NCI-H1417 (cell line): ENCODE measurements at places on chromosomes 7 and 10.
A peak's percentile ranks its signal among the peaks of the same experiment; 100 is the strongest.

DNA sequence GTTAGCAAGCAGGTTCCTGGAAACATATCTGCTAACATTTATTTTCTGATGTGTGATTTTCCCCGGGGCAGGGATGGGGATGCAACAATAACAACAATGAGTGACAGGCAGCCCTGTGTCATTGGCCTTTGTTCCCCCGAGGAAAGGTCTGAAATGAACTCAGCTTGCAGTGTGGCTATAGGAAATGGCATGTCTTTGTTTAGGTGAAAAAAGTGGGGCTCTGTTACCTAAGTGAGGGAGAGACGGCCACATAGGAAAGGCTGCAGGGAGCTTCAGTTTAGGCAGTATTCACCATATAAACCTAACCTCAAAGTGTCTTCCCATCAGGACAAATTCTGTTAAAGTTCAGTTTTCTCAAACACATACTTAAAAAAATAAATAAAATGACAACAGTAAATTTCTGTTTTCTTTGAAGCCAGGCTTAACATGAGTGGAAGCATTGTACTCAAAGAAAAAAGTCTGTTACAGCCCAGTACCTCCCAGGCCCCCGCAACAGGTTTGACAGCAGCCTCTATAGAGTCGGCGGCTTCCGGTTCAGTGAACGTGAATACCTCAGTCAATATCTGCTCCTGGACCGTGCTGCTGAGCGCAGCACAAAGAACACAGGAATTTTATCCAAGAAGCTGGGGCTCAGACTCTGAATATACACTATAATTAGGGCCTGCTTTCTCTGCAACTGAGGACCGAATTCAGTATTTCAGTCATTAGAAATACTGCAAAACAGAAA lies 168.3 kb downstream of the GLI3 start:
- DNase-seq = no peak

DNA sequence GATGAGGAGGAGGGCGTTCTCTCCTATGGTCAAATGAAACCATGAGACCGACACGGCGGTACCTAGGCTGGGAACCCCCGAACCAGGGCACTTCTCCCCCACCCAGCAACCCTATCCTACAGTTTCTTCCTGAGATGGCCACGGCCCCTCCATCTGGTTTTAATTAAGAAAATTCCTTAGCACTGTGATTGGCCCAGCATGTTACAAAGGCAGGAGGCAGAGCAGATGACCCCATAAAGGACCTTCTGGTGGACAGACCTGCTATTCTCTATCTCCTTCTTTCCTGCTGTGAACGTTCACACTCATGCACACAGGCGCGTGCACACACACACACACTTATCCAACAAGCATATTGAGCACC lies 129.4 kb downstream of the RGS10 start:
- DNase-seq = no peak

- no peak for DNase-seq
Measured at GRCh38 chr10:67772894-67773511, 65.0 kb downstream of the DNAJC12 start.

GRCh38 chr7:132221356-132221755 lies 354.9 kb downstream of the PLXNA4 start:
- DNase-seq = no peak

DNA sequence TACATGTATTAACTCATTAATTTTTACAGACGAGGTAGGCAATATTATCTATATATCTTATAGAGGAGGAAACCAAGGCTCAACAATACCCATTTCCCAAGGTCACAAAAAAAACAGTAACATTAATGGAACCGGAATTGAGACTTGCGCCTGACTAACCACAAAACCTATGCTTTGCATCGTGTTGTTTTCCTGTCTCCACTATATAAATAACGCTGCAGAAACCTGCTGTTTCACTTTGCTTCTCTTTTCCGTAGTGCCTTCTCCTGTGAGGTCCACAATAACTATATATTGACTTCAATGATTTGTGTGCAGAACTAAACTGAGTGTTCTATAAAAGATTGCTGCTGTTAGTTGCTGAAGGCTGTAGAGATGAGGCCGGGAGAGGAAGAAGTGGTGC lies 97.7 kb upstream of the RPA3 start:
- no peak for DNase-seq

GRCh38 chr7:54978364-54979116 lies 40.3 kb upstream of the EGFR start:
- no peak for DNase-seq

- no peak for DNase-seq
Measured at GRCh38 chr7:129667116-129667515, 55.6 kb downstream of the NRF1 start.

GRCh38 chr10:3658766-3659165 lies 126.2 kb downstream of the KLF6 start:
- DNase-seq = no peak

GRCh38 chr7:15602236-15602635 lies 40.4 kb upstream of the AGMO start:
- DNase-seq = peak; percentile 26

- no peak for DNase-seq
Measured at GRCh38 chr10:13890233-13891127, 303.7 kb downstream of the PRPF18 start.

DNA sequence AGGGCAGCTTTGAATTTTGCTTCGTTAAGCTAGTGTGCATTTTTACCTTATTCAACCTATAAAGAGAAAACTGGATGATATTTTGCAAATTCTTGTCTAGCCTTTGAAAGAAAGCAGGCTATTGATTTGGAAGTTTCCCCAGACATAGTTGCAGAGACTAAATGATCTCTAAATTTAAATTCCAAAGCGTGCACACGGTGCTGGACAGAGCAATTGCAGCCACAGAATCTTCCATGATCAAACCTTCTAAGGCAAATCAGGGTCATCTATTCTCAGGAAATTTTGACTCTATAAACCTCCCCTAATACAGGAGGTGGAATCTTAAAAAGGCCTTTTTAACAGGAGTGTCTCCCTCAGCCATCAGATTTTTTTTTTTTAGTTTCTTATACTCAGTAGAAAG lies 159.9 kb downstream of the MDFIC start:
- no peak for DNase-seq

- DNase-seq = peak; percentile 27
Measured at GRCh38 chr7:49166441-49166840, 242.1 kb downstream of the CDC14C start.

DNA sequence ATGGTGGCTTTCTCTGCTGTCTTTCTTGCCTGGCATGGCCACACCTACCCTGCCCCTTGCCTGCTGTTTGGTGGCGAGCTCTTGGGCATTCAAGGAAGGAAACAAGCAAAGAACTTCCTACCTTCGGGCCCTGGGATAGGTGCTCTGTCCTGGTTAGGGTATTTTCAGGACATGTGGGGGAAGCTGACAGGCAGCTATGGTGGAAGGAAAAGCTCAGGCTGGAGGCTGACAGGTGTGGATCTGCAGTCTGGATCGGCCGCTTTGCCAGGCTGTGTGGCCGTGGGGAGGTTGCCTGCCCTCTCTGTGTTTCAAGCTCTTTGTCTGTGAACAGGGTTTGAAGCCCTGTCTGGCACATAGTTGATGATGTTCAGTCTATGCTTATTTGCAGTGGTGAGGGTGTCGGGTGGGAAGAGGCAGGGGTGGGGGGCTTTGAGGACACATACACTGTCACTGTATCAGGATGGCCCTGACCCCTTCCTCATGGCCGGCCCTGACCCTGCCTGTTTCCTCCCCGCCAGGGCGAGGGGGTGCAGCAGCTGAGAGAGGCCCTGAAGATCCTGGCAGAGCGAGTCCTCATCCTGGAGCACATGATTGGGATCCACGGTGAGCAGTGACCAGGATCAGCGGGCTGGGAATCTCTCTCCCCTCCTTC lies 73.7 kb downstream of the MYL10 start:
- DNase-seq = no peak

DNA sequence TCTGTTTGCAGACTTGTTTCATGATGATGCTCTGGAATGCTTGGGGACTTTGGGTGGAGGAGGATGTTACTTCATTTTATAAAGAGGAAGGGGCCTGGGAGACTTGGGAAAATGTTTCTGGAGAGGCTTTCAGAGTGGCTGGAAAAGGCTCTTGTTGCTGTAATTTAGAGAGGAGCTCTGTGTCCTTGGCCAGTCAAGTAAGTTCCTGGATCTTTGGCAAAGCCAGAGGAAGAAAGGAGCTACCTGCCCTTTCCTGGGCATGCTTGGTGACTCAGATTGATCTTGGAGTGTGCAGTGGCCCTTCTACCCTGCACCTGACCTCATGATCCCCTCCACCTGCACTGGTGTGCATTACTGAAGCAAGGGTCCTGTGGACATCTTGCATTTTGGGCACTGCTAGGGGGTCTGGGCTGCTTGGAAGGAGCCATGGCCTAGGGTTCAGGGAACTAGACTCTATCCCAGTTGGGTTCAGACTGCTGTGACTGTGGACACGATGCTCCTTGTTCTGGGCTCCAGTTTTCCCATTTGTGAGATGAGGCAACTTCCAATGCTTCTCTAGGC lies 56.1 kb downstream of the ADCYAP1R1 start:
- DNase-seq = no peak

DNA sequence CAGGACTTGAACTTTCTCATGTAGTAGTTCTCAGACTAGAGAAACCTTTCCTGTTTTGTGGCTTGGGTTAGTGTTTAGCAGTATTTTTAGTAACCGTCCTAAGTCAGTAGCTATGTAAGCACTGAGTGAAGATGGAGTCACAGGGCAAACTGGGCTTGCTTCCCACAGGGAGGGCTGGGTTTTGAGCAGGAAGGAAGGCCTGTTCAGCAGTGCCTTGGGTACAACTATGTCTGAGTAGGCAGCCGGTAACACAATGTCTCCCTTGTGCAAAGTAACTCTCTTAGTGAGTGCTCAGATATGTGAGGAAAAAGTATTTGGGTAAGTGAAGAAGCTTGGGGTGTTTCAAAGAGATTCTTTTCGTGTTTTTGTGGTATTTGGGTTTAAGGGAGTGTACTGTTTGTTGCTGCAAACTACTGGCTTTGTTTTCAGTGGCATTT lies 96.4 kb downstream of the CCSER2 start:
- no peak for DNase-seq

GRCh38 chr10:47346581-47347302 lies 1.4 kb upstream of the RBP3 start:
- DNase-seq = peak; percentile 17

GRCh38 chr10:74969530-74969929 lies 141.9 kb upstream of the SAMD8 start:
- DNase-seq = no peak

DNA sequence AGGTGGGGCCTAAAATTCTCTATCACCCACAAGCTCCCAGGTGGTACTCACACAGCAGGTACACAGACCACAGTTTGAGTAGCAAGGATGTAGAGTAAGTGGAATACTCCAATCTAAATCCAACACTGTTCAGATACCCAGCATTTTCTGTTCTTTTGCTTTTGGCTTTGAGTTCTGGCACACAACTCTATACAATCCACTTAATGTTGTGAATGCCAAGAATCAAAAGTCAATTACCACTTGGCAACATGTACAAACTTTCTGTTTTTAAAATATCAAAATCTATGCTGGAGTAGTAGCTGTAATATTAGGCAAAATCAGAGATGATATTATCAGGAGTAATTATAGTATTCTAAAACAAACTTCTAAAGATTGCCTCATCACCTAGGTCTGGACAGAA lies 133.4 kb upstream of the LRRTM3 start:
- no peak for DNase-seq

DNA sequence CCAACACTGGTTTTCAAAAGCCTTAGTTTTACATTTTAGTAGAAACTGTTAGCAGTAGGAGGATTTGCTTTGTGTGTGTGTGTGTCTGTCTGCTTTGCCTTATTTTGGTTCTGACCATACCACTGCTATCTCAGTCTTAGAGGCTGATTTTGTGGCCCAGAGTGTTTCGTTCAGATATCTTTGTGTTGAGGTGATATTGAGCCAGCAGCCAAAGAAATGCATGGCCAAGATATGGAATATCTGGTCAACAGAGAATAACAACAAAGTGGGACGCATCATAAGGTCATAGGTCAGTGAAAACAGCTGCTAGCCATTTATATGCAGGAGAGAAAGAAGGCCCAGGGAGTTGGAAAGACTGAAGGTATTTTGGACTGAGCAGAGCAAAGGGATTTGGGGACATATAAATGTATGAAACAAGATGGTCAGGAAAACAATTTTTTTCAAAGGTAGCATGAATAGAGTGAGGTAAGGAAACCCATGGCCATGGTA lies 47.7 kb downstream of the KIAA1217 start:
- no peak for DNase-seq

DNA sequence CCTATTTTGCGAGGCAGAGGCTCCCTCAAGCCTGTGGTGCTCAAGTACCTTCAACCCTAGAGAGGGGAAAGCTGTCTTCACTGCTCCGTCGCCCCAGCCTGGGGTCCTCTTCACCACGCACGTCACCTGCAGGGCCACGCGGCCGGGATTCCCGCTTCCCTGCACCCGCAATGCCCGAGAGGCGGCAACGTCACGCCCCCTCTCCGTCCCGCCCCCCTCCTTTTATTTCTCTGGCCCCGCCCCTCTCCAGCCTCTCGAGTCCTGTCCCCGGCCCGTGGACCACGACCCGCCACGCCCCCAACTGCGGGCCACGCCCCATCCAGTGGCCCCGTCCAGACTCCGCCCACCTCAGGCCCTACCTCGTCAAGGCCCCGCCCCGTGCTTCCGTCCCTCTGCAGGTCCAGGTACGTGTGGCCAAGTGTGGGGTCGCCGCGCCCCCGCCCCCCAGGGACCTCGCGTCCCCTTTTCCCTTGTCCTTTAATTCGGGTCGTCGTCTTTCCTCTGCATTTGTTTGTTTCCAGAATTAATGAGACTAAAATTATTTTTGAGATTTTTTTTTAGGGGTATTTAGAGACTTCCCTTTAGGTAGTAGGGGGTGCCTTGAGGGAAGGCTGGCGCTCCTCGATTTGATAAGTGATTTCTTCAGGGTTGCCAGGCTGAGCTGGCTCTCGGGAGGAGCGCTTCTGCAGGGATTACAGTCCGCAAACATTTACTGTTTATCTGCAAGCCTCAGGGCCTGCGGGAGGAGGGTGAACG lies 69.8 kb upstream of the BAIAP2L1 start:
- DNase-seq = peak; percentile 17

GRCh38 chr10:132170561-132171361 lies 16.0 kb upstream of the DPYSL4 start:
- DNase-seq = no peak

- no peak for DNase-seq
Measured at GRCh38 chr10:116371737-116372136, 47.5 kb downstream of the CCDC172 start.

DNA sequence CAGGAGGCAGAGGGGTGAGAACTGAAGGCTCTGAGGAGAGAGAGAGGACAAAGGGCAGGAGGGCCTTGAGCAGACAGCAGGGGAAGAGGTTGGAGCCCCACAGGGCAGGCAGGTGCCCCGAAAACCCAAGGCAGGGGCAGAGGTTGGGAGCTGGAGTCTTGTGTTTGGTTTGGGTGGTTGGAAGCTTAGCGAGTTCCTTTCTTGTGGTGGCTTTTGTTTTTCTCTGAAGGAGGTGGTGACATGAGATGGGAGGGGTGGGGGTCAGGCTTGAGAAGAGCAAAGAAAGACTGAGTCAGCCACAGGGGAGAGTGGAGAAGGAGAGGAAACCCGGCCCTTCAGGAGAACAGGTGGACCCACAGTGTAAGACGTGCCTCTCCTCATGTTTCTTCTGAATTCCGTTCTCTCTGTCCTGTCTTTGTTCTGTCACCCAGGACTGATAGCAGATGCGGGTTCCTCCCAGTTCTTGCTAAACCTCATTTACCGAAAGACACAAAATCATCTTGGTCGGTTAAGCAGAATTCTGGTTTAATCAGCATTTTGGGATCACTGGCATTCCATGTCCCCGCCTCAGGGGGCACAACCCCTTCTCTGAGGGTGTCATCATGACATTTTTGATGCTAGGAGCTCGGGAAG lies 95.3 kb downstream of the INSYN2A start:
- no peak for DNase-seq

GRCh38 chr7:94183289-94183749 lies 179.2 kb upstream of the BET1 start:
- DNase-seq = no peak
